Heart right ventricle (tissue), 16 donors: ENCODE measurements at places on chromosomes 3 and 15.

GRCh38 chr15:56871185-56871584 is 47.3 kb upstream of the TCF12 start:
- no peak for DNase-seq

- no peak for DNase-seq
Observed at GRCh38 chr3:127291611-127292010, 3.8 kb upstream of the PRR20G start.

DNA sequence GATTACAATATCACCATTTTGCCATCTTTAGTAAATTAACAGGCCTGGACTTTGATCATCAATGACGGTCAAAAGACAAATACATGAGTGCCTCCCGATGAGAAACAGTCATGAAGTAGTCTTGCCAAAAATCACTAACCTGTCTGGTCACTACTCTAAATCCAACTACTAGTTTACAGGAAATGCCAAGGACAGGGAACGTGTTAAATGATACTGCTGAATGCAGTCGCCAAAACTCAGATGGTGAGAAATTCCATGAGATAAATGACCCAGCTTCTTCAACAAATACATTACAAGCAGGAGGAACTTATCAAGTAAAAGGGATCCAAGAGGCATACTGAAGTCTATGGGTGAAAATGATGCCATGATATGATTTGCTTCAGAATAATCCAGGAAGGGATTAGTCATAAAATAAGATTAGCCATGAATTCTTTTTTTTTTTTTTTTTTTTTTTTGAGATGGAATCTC is 35.8 kb upstream of the ATP13A3 start:
- DNase-seq: no peak

DNA sequence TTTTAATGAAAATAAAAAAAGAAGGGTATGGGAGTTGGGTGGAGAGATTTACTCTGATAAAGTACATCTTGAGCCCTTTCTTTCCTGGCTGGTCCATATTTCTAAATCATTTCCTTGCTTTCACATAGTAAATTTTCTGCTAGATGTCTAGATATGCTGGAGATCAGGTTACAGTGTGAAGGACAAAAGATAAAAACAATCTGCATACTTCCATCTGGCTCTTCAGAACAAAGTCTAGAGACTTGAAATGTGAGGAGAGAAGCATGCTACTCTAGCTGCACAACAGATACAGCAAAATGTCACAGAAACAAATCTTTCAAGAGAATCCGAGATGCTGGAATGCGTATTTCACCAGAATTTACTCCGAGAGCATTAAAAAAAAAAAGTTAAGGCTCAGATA is 42.2 kb downstream of the FOXP1 start:
- DNase-seq: no peak

- no peak for DNase-seq
Observed at GRCh38 chr15:92638709-92639365, 16.7 kb downstream of the FAM174B start.

DNA sequence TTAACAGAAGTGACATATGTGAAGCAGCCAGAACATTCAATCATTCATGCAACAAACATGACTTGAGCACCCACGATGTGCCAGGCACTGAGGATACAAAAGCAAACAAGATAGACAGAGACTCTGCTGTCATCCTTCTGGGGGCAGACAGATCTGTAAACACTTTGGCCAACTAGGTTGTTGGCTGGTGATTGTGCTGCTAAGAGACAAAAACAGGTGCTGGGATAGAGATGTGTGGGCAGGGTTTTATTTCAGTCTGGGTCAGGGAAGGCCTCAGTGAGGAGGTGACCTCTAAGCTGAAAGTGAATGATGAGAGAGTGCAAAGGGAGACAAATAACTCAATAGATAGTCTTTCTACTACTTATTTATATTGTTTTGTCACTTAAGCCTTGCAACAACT is 147.0 kb upstream of the VEPH1 start:
- no peak for DNase-seq

DNA sequence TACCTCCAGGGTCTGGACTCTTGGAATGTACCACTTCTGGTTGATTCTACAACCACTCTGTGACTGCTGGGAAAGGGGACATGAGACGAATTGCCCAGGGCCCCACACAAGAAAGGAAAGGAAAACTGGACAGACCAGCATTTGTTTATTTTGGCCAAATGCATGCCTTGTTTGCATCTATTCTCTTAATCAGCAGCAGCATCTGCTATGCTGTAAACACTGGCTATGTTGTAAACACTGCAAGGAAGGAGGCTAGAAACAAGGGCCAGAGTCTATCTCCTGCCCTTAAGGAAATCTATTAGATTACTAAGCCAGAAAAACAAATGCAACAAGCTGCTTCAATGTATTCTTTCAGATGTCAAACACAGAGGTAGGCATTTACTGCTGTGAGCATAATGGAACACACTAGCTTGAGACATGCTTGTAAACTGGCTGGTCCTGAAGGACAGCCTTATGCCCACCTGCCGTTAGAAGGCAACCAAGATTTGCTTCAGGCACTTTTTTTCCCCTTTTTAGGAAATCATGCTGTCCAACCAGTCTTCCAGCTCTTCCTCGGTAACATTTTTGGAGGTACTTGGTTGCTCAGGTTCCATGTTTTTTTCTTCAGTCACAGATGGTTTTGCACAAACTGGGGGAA is 102.1 kb upstream of the CHRM5 start:
- DNase-seq: no peak

DNA sequence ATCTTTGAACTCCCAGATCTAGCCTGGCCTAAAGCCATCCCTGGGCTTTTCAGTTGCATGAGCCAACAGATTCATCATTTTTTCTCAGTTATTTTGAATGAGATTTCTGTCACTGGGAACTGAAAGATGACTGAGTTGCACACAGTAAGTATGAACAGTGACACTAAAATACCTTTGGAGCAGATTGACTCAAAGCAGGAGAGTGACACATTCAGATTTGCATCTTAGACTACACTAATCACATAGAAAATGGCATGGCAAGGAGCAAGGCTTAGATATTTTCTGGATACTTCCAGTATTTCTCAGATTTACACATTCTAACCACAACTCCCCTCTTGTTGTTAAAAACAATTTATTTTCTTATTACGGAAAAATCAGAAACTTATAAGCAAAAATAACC is 32.8 kb downstream of the SEC62 start:
- no peak for DNase-seq

DNA sequence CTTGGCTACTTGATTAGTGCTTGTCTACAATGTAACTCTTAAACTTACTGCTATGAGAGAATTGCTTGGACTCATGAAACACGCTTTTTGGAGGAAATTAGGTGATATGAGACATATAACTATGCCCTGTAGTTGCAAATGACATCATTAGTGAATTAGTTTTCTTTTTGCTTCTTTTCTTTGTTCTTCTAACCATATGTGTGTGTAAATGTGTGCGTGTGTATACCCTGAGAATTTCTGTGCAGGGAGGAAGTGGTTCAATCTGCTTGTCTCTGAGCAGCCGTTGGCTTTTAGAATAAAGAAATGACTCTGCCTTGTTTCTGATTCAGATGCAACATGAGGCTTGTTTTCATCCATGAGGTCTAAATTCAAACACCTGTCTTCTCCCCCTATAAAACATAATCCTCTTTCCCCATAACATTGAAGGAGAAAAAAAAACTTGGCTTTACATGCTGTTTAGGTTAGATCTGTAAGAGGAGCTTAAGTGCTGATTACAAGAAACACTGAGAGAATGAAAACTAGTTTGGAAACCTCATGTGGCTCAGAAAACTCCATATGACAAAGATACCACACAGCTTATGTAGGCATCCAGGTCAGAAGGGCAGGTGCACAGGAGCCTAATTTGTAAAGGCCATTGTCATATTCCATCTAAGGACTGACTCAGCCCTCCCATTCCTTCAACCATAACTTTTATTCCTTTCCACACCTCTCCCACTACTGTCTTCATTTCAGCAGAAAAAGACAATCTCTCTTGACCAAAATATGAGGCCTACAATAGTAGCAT is 30.5 kb upstream of the BLM start:
- no peak for DNase-seq

DNA sequence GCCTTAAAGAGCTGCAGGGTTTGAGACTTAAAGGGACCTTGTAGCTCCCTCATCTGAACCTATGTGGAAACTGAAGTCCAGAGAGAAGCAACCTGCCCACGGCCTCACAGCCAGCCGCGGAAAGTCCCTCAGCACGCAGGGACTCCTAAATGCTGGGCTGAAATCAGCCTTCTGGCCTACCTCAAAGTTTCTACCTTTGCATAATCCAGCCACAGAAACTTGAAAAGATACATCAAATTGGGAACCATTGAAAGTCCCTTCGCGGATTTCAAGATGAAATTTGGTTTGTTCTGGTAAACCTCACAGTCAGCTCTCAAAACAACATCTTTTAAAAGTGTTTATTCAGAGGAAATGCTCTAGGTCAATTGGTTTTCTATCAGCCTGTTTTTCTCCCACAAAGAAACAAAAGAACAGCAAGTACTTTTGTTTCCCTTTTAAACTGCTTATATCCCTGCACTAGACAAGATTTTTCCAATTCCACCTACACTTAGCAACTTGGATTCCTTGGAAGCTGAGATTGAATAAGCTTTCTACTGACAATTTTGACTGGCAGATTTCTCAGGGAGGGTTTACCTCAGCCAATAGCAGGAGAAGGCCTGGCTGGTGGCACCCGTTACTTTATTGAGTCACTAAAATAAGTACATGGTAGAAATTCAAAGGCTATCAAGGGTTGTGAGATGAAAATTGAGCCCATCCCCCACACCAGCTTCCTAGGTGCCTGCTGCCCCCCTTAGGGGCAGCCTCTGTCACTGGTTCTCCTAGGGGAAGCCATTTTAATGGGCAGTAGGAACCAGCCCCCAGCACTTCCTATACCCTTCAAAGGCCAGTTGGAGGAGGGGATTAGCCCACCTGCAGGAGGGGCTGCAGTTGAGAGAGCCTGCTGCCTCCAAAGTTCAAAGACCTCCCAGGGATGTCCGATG is 171.2 kb downstream of the ADAMTS17 start:
- no peak for DNase-seq

DNA sequence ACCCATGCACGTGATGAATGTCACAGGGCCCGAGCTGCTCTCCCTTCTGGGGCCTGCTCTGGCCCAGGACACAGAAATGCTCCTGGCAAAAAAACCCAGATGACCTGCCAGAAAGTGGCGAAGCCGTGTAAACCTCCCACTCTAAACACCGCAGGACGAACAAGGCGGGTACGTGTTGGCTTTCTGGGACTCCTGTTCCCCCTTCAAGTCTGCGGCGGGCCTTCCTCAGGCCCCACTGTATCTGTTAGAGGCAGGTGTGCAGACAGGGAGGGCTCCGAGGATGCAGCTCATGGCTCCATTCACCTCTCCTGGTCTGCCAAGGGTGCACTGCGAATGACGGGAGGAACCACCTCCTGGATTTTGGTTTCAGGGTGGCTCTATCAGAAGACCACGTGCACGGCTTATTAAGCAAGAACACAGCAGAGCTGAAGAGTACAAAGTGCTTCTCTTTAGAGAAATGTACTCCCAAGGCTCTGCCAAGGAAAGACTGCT is 173.8 kb downstream of the ADAMTS17 start:
- DNase-seq: no peak

- DNase-seq: no peak
Observed at GRCh38 chr15:28273468-28273867, 48.5 kb downstream of the HERC2 start.

DNA sequence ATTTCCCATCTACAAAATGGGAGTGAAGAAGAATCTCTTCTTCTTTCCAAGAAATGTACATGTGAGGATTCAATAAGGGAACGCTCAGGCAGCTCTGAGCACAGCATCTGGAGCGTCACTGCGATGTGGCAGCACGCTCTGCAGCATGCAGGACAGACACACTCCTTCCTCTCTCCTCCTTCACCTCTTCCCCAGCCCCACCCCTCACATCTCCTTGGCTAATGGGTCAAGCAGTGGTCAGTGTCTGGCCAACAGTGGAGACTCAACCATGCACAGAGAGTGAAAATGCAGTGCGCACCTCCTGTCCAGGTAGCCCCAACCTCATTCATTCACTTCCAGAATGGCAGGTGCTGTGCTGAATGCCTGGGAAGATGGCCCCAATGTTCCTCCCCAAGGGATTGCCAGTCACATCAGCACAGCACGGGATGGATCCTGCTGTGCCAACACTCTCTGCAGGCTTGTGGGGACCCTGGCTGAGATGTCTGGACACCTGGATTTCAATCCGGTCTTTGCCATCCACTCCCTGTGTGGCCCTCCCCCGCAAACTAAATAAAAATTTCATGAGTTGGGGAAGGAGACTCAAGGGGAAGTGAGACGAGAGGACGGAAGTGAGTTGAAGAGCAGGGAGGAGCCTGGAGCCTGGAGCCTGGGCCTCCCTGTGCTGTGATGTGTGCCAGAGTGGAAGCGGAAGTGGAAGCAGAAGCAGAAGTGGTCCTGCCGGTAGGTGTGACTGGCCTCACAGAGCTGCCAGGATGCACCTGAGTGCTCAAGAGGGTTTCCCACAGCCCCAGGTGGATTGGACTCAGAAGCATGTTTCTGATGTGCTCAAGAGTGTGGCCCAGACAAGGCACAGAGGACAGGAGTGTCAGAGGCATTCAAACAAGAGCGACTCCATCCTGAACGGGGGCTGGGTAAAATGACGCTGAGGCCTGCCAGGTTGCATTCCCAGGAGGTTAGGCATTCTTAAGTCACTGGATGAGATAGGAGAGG is 163.9 kb downstream of the SMAD6 start:
- no peak for DNase-seq

- DNase-seq: no peak
Observed at GRCh38 chr3:100702980-100703345, 6.3 kb upstream of the TFG start.

DNA sequence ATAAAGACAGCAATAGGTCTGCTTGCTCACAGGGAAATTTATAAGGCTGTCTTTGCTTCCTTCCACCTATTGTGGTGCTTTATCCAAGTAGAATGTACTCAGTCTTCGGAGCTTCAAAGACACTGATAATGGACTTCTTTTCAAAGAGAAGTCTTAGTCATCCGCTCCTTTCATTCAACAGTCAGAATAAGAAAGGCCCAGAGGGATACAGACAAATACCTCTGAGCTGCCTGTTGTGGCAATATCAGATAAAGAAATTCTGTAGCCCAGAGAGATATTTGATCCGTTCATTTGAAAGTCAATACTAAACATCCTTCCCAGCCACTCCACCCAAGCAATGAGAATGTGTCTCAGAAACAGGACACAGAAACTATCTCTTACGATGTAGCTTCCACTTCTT is 110.0 kb downstream of the FHIT start:
- DNase-seq: no peak

DNA sequence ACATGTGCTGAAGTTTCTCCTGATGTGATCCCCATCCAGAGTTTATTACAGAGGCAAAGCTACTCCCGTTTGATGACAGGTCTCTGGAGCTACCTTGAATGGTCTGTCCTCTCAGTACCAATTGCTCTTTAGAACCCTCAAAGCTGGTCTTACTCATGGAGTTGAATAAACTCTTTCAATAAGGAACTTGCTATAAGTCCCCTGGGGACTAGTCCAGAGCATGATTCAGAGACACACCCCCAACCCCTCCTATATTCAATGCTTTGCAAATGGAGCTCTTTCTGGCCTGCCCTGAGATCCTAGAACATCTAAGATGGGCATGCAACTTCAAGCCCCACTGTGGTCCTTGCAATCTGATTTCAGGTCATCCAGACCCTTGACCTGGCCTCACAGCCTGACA is 23.9 kb upstream of the TPM1 start:
- no peak for DNase-seq
